ENCODE measurements at places on chromosomes 2 and 18.

- no peak for DNase-seq
Observed at GRCh38 chr2:33238111-33238510, 238.3 kb upstream of the RASGRP3 start.

GRCh38 chr18:23495723-23496440, 7.4 kb upstream of the RMC1 start:
- no peak for DNase-seq

GRCh38 chr2:117536139-117536538, 278.4 kb upstream of the DDX18 start:
- no peak for DNase-seq

DNA sequence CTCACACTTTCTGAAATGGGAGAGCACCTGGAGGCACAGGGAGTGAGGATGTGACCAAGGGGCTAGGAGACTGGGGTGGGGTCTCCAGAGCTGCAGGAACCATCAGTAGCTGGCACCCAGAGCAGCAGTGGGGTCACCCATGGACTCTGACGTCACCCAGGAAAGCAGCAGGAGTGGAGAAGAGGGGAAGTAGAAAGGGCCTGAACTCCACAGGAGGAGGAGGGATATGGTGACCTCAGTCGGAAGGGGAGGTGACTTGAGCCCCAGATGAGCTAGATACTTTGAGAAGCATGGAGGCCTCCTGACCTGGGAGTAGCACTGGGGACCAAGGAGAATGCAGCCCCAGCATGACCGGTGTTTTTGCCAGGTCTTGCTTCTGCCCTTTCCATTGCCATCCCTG, 8.8 kb downstream of the NMUR1 start:
- no peak for DNase-seq

DNA sequence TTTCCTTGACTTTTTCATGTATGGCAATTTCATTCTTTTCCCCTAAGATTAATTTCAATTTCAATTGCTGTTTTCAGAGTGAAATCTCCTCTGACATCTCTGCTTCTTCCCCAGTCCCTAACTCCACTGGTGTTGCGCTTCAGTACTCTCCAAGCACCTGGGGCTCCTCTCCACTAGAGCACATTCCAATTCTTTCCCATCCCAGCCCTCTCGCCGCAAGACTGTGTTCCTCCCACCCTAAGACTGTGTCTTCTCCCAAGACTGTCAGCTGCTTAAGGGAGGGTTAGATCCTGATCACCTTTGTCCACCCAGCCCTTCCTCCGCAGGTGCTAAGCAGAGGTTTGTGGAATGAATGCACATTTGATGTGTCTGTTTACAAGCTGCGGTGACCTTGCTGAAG, 255.7 kb upstream of the CCDC68 start:
- no peak for DNase-seq

GRCh38 chr2:230942920-230943896, 18.2 kb upstream of the GPR55 start:
- no peak for DNase-seq

DNA sequence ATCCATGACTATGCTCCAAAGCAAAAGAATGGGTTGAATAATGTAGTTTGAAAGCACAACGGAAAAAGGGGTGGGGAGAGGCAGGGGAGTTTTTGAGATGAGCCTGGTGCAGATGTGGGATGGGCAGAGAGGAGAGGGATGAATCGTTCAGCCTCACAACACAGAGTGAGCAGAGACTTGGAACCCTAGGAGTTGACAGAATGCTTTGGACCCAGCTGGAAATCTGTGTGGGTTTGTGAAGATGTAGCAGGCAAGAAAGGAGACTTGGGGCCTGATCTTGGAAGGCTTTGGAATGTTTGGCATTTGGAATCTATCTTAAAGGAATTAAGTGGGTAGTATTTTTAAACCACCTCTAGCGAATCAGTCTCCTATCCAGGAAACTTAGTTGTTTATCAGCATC, 66.0 kb upstream of the KCTD1 start:
- DNase-seq: no peak

DNA sequence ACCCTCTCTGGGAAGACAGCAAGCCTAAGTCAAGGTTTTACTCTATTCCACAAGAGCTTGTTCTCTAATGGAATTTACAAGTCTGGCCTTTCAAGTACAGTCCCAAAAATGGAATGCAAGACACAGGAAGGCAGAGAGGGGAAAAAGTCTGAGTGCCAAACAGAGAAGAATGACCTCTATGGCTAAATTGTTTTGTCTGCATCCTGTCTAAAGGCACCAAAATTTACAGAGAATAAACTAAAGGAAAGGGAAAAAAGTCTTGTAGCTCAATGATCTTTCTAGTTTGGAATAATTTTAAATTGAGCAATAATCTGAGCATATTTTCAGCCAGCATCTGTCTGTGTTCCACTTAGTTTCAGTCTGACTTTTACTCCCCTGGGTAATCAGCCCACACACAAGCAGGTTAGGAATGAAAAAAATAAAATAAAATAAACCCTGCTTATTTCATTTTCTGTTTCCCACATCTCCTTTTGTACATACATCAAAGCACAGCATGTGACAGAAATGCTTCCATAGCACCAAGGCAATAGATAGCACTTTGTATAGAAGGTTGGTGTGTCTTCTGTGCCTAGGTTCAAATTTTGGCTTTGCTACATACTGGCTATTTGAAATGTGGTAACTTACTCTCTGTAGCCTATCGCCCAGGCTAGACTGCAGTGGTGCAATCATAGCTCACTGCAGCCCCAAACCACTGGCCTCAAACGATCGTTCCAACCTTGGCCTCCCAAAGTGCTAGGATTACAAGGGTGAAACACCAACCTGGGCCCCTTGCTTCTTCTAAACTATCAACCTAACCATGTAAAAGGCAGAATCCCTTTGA, 105.1 kb downstream of the SLC8A1 start:
- DNase-seq: no peak

GRCh38 chr18:61589724-61590065, 256.5 kb downstream of the CDH20 start:
- peak; percentile 74 for DNase-seq

GRCh38 chr2:189131991-189132390, 47.6 kb downstream of the COL5A2 start:
- DNase-seq: no peak

- no peak for DNase-seq
Observed at GRCh38 chr2:109058191-109058632, 69.2 kb upstream of the EDAR start.

- DNase-seq: no peak
Observed at GRCh38 chr2:207103132-207103531, 62.6 kb downstream of the KLF7 start.

DNA sequence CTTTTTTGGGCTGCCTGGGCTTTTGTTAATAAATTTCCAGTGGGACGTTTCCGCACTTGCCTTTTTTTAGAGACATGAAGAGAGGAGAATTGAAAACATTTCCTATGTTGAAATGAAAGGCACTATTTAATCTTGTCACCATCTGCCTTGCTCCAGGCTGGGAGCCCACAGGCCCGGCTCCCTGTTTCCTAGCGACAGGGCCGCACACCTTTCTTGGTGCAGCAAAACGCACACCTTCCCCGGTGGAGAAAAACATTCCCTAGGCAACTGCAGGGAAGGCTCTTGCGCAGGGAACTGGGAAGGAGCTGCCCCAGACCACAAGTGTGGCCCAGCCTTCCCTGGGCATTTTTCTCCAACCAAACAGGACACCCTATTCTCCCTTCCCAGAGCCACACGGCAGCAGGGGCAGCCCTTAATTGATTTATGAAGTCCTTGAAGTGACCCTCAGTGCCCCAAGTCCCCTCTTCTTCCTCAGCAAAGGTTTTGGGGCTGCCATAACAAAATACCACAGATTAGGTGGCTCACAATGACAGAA, 132.9 kb upstream of the MSH6 start:
- DNase-seq: no peak

DNA sequence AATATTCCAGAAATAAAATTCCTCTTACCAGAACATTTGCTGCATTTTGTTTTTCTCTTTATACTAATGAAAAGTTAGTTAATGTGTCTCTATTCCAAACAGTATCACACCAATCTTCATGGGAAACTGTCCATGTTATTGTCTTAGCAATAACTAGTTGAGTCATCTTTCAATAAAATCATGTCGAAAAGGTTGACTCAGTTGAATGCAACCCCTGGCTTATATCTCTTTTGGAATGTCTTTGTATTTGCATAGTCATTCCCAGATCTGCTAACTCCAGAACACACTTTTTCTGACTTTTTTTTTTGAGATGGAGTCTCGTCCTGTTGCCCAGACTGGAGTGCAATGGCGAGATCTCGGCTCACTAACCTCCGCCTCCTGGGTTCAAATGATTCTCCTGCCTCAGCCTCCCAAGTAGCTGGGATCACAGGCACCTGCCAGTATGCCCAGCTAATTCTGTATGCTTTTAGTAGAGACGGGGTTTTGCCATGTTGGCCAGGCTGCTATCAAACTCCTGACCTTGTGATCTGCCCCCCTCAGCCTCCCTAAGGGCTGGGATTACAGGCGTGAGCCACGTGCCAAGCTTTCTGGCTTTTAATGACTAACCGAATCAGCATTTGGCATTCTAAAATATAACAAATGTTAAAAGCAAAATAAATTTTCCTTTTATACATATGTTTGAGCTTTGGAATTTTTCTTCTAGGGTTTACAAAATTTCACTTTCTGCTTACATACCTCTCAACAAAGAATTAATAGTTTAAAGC, 133.2 kb upstream of the GULP1 start:
- no peak for DNase-seq

GRCh38 chr2:133588144-133588543, 19.9 kb upstream of the NCKAP5 start:
- no peak for DNase-seq

GRCh38 chr2:132701810-132702209, 31.8 kb upstream of the LYPD1 start:
- peak; percentile 8 for DNase-seq

DNA sequence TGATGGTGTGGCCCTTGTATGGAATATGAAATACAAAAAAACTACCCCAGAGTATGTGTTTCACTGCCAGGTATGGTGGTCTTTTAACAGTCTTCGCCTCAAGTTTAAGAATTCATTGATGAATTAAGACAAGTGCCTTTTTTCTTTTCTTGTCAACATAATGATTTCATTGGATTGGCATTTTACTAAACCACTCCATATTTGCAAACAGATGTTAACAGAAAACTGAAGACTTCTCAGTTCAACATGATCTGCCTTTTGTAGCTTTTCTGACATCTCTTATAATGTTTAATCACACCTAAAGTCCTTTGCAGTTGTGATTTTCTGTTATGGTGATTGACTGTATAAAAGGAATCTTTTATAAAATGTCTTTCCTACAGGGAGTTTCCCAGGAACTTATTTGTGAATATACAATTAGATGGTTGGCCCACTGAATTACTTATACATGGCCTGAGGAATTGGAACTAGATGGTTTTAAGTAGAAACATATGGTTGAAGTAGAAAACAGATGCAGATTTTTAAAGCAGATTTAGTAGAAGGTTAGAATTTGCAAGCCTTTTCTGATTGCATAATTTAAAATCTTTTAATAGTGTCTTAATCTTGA, 39.7 kb downstream of the DYNC1I2 start:
- no peak for DNase-seq

DNA sequence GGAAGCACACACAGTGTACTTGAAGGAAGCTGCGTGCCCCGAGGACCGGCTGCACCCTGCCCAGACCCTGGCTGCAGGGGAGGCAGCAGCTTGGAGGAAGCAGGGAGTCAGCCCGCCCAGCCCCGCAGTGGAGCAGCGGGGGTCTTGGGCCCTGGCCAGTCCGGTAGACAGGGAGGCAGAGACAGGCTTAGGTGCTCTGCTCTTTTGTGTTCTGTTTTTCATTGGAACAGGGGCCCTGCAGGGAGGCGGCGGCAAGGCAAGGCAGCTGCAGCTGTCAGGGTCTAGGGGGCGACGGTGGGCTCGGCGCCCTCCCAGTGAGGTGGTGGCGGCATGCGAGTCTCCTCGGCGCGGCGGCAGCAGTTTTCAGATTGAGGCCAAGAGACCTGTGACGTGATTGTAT, 53.3 kb upstream of the TFCP2L1 start:
- DNase-seq: no peak

DNA sequence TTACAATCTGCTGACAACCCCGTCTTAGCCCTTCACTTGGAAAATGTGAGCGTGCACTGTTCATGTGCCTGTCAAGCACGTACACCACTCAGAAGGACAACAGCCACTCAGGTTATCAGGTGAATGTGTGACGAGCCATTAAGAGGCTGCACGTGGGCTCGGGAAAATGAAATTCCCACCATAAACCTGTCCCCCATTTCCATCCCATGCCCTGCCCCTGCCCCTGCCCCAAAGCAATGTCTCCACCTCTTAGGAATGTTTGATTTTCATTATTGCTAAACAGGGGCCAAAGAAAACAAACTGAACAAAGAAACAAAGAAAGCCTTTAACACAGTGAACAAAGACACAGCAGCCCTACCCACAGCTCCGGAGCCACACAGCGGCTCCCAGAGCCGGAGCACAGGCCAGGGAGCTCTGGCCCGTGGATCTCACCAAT, 90.5 kb downstream of the TMEM18 start:
- DNase-seq: no peak

DNA sequence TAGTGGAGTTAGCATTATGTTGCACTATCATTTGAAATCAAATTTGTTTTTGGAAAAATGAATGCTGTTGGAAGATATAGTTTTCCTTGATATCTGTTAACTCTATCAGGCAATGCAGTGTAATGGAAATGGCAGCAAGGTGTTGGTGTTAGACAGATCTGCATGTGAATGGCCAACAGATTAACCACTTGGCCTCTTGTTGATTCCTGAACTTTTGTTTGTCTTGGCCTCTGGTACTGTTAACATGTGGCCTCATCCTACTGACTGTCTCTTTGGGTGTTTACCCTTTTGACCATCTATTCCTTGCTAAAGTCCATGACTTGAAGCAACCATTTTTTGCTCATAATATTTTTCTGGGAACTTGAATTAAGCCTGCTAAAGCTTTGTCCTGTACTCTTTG, 110.2 kb upstream of the CDH2 start:
- no peak for DNase-seq

DNA sequence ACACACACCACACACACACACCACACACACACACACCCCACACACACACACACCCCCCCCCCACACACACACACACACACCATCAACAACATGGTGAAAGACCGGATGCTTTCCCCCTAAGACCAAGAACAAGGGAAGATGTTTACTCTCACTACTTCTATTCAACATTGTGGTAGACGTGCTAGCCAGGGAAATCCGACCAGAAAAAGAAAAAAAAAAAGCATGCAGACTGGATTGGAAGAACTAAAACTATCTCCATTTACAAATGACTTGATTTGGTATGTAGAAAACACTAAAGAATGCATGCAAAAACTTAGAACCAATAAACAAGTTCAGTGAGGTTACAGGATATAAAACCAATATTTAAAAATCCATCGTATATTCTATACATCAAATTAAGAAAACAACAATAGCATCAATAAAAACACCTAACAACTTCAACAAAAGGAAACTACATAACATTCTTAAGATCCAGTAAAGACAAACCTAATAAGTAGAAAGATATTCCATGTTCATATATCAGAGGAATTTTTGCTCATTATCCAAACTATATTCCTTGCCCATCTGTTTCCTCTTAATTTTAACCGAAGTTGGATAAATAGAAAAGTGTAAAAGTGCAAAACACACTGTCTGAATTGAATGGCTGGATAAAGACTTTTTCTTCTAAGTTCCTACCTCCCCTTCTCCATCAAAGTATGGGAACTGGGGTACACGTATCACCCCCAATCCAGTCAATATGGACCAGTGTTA, 51.5 kb upstream of the RNU4ATAC start:
- DNase-seq: no peak
